ENCODE measurements at places on chromosomes 3 and 15.

GRCh38 chr3:196990601-196991007, 22.0 kb upstream of the PIGZ start:
- no peak for DNase-seq

- peak; percentile 2 for DNase-seq
Measured at GRCh38 chr3:55897573-55898224, 410.6 kb upstream of the WNT5A start.

DNA sequence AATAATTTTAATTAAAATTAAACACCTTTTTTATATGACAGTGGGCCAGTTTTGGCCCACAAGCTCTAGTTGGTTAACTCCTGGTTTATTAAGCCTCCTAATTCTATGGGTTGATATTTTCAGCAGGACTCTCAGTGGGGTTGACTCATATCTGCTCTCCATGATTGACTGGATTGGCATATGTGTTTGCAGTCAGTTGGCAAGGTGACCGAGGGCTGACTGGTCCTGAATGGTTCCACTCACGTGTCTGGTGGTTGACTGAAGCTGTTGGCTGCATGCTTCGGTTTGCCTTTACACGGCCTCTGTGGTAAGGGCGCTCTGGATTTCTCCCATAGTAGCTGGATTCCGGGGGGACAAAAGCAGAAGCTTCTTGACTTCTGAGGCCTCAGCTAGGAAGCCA, 65.3 kb upstream of the ZNF280D start:
- DNase-seq: no peak

GRCh38 chr15:57751177-57751800, 44.8 kb downstream of the POLR2M start:
- DNase-seq: no peak

DNA sequence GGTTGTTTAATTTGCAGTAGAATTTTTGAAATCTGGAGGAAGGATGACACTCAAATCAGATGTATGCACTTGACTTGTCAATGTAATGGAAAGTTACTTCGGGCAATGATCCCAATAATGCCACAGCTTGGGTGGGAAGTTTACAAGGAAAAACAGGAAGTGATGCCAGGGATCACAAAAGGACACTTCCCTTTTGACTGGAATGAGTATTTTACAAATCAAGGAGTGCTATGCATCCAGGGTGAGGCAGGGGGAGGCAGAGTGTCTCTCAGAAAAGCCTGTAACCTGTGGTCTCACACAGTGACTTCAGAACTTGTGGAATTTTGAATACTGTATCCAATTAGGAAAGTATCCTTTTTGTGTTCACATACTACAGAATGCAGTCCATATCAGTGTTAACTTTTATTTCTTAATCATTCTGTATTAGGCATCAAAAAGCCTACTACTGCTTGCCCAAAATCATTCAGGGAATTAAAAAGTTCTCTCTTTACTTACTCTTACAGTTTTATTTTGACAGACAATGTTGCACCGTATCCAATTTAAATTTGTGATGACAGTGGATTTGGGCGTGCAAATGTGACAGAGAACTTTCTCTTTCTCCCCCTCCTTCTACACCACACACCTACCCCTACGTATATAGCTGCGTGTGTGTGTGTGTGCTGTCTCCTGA, 445.1 kb downstream of the MECOM start:
- DNase-seq: peak; percentile 35

- no peak for DNase-seq
Measured at GRCh38 chr15:88950600-88951160, 37.5 kb upstream of the MFGE8 start.

DNA sequence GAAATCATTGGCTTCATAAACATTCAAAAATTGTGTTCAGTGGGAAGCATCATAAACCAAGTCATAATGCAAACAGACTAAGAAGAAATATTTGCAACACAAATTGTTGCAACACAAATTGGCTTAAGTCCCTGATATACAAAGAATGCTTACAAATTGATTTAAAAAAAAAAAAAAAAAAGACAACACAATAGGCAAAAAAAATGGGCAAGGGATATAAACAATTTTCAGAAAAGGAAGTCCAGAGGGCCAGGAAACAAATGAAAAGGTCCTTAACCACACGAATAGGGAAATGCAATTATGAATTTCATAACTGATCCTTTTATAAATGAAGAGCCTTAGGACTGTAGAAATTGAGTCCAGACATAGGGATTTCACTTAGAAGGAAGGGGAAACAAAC, 98.9 kb downstream of the LRRK1 start:
- no peak for DNase-seq

- no peak for DNase-seq
Measured at GRCh38 chr3:175384569-175384968, 525.4 kb downstream of the NAALADL2 start.

DNA sequence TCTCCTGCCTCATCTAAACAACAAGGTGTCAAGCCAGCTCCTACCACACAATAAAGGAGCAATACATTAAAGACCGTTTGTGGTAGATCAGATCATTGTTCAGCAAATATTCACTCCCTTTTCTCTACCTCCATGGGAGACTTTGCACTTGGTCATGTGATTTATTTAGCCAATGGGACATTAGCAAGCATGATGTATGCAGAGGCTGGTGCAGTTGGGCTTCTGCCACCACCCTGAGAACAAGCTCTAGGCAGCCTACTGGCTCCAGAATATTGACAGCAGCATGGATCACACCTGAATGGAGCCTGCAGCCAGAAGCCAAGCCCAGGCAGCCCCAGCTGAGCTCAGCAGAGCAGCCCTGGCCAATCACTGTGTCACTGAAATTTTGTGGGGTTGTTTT, 99.4 kb upstream of the UBE2E2 start:
- no peak for DNase-seq

DNA sequence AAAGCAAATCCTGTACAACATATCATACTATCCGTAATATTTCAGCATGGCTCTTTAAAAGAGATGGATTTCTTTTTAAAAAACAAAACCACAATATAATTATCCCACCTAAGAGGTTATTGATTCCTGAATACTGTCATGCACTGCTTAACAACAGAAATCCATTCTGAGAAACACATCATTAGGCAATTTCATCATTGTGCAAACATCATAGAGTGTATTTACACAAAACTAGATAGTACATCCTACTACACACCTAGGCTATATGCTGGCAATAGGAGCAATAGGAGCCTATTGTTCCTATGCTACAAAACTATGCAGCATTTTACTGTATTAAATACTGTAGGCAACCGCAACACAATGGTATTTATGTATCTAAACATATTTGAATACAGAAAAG, 242.0 kb downstream of the NEK10 start:
- peak; percentile 25 for DNase-seq

DNA sequence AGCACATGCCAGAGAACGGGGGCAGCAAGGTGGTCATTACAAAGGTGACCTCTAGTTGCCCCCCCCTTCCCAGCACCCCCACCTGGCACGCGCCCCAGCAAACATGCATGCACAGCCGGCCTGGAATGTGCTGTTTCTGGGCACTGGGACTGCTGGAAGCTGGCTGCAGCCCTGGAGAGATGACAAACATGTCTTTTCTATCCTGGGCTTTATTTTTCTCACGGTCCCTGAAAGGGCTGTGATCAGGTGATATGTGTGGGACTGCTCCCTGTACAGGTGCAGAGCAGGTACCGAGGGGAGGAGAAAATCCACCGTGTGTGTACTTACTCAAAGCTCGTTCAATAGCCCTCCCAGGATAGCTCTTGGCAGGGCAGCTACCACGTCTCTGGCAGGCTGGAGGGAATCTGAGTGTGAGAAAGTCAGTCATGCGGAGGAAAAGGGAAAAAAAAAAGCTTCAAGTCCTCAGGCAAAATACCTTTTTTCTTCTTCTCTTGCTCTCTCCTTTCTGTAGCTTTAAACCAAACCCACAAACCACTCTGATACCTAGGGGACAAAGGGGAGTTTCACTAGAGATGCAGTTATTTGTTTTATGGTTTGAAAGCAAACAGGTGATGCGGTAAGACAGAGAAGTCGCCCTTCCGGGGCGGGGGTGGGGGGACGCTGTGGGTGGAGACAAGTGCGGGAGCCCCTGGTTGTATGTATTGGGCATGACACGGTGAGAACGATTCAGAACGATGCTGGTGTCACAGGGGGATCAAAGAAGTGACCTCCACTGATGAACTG, 5.0 kb upstream of the HES1 start:
- DNase-seq: no peak

DNA sequence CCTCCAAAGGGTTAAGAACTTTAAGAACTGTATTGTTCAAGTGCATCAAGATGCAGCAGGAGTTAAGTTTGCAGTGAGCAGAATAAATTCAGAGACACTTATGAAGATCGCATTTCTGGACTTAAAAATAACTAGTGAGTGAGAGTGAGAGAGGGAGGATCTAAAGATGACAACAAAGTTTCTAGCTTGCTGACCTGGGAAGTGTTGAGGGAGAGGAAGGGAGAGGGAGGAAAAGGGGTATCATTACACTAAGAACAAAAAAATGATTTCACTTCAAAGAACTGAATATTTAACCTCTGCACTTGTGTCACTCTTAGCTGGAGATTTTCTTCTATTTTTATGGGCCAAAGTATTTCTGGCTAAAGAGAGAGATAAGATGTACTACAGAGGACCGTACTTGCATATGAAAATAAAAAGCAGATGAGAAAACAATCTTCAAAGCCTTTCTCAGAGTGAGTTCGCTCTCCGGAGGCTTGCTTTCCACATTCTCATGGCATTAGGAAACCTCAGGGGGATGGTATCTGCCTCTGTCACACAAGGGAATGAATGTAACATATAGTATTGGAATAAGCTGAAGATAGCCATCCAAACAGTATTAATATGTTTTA, 91.4 kb upstream of the TJP1 start:
- DNase-seq: no peak

DNA sequence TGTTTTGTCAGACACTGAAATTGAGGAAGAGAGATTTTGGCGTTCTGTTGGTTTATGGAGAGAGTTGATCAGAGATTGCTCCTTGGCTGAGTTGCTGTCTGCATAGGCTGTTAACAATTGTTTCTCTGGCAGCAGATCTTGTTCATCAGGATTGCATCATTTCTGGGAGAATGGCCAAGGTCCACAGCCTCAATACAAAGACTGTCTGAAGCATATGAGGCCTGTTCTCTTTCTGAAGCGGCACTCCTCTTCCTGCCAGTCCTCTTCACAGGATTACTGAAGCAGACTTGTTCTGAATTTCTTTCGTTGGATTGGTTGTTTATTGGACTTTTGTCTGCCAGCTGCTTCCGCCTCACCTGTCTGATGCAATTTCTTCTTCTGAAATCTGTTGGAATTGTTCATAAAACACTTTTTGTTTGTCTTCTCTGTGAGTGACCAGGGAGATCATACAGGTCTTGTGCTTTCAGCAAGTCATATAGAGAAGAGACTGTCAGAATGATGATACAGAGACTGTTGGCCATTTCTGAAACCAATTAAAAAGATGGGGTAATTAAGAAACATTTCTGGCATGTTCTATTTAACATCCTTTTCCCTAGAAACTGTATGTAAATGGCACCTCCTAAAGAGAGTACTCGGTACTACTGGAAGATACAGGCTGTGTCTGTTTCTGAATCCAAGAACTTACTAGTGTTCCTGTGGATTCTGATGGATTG, 25.5 kb downstream of the SETD5 start:
- DNase-seq: peak; percentile 76

DNA sequence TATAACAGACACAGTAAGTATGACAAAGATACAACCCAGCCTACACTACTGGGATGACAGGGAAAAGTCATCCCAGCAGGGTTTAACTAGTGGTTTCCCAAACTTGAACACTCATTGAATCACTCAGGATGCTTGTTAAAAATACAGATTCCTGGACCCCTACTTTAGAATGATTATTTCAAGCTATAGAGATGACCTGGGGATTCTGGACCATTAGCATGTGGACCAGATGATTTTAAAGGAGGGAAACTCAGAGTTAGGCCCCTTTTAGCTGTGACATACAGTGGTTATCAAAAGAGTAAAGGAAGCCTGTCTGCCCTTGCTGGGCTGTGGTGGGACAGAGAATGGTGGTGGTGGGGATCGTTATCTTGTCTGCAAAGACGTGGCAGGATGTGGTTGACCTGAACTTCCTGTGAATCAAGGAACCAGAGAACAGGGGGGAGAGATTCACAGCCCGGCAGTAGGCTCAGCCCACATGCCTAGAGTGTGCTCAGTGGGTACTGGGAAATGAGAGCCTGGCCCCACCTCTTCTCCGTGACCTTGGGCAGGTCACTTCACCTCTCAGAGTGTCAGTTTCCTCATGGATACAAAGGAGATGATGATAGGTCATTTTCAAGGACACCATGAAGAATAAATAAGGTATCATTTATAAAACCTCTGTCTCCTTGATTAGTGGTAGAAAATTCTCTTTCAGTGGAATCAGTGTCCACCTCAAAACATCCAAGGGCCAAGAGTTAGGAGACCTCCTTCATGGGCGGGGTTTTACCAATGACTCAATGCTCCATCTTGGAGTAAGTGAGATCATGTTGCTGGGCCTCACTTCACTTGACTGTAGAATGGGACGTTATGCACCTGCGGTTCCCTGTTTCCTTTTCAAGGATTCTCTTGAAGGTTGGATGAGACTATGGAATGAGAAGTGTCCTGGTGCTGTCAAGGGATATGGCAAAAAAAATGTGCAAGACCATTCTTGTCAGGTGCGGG, 306.5 kb downstream of the RPLP1 start:
- DNase-seq: no peak

GRCh38 chr15:92629276-92629974, 26.1 kb downstream of the FAM174B start:
- DNase-seq: no peak

DNA sequence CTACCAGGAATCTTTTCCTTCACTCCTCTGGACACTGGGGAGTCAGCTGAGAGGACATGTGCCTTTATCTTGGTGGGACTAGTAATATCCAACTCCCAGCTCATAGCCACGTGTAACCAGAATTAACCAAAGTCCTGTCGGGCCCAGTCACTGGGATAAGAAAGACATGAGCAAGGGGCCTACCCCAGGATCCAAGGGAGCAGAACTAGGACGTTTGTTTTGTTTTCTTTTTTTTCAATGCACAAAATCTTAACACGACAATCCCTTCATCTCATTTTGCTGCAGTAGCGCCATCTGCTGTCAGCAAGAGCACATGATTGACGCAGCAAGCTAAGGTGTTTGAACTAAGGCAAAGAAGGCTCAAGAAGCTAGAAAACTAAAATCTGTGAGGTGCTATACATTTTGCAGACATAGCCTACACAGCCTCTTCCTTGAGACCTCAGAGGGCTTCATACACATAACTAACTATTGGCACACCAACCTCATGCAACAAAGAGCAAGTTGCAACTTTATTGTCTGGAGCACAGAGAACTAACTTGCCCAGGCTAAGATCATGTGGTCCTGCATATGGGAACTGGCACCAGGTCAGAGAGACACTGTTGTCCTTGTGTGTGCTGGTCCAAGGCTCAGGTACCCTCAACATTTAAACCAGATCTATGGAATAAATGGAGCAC, 43.6 kb downstream of the RLBP1 start:
- peak; percentile 37 for DNase-seq

- DNase-seq: no peak
Measured at GRCh38 chr3:39376959-39377634, 6.1 kb upstream of the SLC25A38 start.
